Nephron progenitor cell (in vitro differentiated cells): ENCODE measurements at places on chromosomes 7 and 10.

GRCh38 chr10:94178475-94179253 is 184.1 kb downstream of the NOC3L start:
- no peak for DNase-seq

DNA sequence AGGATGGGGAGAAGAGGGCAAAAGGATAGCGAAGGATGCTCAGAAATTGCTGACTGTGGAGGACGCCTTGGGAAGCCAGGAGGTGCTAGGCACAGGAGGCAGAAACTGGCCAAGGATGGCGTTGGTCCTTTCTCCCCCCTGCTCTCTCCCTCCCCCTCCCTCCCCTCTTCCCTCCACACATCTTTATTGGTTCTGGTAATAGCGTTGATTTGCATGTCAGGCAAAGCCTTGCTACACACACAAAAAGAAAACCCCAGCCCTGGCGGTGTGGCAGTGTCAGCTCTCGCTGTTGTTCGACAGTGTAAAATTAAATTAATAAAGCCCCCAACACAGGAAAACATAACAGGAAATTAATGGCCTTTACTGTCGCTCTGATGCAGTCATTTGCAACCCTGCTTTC is 47.2 kb downstream of the PAX2 start:
- no peak for DNase-seq

DNA sequence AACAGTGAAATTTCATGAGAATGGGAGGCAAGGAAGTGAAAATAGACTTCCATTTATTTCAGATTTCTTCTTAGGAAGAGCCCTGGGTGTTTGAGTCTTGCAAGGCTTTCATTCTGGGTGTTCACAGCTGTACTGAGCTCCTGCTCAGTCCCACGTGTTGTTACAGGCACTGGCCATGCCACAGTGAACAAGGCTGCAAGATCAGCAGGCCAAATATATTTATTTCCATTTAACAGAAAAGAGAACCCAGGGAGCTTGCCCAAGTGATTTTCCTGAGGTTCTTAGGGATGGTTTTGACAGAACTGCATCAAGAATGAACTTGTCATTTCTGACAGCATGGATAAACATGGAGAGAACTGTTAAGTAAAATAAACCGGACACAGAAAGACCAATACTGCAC is 54.5 kb upstream of the CD36 start:
- DNase-seq = no peak

GRCh38 chr7:107167483-107168232 is 1.1 kb upstream of the HBP1 start:
- peak; percentile 10 for DNase-seq

DNA sequence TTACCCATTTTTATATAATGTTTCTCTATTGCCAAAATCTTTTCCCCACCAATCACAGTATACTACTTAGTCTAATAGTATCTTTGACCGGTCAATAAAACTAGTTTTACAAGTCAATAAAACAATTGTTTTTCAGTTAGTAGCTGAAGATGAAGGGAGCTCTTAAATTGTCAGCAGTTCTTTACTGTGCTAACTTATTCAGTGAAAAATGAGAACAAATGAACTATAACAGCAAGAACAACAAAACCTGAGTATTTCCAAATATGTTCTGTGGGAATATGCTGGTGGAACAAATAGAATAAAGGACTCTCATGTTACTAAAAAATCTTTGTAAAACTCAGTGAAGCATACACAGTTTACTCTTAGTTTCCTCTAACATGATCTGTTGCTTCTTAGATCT is 134.0 kb downstream of the SEMA3D start:
- no peak for DNase-seq

GRCh38 chr10:52390388-52390787 is 76.3 kb downstream of the DKK1 start:
- no peak for DNase-seq

GRCh38 chr7:102935450-102936115 is 22.8 kb downstream of the LRRC17 start:
- DNase-seq = no peak

GRCh38 chr10:20898866-20899535 is 1.9 kb upstream of the NEBL start:
- no peak for DNase-seq

DNA sequence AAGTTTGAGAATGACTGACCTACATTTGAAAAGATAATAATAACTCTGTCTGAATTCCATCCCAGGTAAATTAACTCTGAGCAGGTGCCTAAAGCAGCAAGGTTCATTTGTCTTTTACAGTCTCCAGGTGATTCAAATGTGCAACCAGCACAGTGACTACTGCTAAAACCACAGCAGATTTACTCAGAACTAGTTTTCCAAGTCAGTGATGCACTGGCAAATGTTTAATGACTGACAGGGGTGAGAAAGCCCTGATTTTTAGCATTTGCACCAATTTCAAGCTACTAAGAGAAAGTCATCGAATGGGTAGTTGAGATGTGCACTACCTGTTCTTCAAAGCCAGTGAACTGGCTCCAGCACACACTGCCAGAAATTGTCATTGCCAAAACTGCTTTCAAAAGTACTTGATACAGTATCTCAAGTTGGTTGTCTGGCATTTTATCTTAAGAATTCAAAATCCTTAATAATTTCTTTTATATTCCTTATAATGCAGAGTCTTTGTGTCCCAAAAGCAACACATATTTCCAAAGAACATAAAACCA is 60.3 kb downstream of the ATOH7 start:
- no peak for DNase-seq

DNA sequence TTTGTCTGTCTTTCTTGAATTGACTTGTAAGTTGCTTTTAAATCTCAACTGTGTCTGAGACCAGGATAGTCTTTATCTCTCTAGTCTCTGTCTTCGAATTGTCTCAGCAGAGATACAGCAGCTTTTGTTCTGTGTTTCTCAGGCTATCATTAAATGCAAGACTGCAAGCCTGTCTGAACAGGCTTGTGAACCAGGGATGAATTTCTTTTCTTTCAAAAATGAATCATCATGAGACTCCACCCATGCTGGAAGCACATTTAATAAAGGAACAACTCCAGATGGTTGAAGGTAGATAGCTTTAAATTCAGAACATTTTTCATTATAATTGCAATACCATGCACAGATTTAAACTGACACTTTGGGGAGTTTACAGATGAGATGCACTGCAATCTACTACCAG is 155.9 kb downstream of the SEC23IP start:
- no peak for DNase-seq

DNA sequence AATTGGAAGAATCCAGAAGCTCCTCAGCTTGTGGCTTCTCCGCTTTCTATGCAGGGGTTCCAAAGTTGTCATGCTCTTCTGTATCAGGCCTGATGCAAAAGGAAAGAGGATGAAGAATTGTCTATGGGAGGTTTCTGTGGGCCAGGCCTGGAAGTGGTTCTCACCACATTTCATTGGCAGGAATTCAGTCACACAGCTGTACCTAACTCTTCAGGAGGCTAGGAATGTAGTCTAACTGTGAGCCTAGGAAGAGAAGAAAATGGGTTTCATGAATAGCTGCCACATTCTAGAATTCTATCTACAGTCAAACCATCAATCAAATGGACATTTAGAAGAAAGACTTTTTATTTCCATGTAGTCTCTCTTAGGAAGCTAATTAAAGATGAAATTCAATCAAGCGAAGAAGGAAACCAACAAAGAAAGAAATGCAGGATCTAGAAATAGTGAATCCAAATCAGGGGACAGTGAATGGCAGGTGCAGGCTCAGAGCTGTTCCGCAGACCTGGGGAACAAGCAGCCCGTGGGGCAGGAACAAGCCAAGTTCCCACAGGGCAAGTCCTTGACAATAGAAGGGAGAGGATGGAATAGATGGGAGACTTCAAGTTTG is 25.4 kb upstream of the USP6NL start:
- DNase-seq = no peak

DNA sequence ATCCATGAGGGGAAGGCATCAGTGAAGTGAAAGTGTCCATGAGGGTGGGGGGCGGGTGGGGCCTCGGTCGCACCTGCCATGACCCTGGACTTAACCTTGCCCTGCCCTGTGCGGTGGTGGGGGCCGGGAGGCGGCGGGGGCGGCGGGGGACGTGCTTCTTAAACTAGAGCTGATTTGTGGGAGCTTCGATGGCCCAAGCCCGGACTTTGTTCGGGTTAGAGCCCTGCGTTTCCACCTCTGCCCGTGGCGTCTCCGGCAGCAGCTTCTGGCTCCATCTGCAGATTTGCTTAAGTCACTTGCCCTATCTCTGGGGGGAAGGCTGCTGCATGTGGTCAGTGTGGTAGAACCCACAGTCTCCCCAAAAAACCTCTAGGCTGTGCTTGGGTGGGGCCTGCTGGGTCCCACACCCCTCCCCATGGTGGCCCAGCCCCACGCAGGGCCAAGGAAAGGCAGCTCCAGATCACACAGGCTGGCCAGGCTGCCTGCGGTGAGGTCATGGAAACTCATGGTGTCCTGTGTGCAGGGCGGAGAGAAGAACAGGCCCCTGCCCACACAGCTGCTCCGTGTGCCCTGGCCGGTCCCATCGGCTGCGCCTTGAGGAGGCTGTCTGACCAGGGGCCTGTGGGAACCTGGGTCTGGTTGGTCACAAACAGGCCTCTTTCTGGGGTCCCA is 93.2 kb downstream of the INPP5A start:
- DNase-seq = no peak

GRCh38 chr10:6877722-6878392 is 297.8 kb upstream of the PRKCQ start:
- peak; percentile 31 for DNase-seq

- DNase-seq = no peak
Measured at GRCh38 chr7:22574754-22575520, 74.9 kb upstream of the STEAP1B start.

DNA sequence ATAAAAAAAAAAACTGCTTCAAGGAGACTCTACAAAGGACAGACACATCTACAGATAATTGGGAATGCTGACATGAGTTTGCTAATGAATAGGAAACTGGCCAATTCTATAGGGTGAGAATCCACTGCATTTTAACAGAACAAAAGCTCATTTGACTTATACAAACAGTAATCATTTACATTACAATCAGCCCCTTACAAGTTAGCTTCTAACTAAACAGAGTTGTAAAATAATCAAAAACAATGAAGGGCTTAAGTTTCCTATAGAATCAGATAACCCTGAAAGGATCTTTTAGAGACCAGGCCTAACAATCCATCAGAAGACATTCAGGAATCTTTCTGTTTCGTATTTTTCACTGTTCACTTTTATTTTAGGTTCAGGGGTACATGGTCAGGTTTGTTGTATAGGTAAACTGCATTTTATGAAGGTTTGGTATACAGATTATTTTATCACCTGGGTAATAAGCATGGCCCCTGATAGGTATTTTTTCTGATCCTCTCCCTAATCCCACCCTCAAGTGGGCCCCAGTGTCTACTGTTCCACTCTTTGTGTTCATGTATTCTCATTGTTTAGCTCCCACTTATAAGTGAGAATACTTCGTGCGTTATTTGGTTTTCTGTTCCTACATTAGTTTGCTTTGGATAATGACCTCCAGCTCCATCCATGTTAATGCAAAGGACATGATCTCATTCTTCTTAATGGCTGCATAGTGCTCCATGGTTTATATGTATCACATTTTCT is 131.3 kb upstream of the NOBOX start:
- DNase-seq = no peak

GRCh38 chr10:77409697-77410471 is 227.7 kb downstream of the KCNMA1 start:
- DNase-seq = no peak

DNA sequence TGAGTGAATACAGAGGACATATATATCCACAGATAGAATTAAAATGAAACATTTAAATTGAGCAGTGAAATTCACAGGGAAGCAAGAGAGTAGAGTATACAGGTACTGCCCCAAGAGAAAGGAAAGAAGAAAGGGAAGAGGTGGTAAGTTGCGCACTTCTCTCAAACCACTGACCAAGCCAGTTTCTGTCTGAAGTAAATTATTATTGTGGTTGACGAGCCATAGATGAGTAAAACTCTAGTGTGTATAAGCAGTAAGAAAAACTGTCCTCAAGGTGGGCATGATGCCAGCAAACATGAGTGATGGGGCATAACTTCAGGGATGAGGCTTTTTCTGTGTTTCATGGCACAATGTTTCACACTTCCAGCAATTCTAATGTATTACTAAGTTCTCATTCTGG is 4.4 kb upstream of the BET1 start:
- no peak for DNase-seq

- DNase-seq = no peak
Measured at GRCh38 chr7:96088579-96088978, 233.3 kb downstream of the SLC25A13 start.

DNA sequence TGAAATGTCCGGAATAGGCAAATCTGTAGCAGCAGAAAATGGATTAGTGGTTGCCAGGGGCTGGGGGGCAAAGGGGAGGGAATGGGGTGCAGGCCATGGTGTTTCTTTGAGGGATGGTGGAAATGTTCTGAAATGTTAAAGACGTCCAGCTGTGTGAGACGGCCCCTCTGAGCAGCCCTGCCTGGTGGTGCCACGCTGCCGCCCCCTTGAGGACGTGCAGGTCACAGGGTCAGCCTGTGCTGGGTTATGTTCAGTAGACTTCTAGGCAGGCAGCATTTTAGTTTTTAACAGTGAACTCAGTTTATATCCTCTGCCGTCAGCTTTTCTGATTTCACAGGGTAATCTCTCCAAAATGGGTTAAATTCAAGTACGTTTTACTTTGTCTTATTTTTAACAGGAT is 9.4 kb downstream of the NUB1 start:
- DNase-seq = no peak
